ENCODE measurements at places on chromosomes 7 and 10.

DNA sequence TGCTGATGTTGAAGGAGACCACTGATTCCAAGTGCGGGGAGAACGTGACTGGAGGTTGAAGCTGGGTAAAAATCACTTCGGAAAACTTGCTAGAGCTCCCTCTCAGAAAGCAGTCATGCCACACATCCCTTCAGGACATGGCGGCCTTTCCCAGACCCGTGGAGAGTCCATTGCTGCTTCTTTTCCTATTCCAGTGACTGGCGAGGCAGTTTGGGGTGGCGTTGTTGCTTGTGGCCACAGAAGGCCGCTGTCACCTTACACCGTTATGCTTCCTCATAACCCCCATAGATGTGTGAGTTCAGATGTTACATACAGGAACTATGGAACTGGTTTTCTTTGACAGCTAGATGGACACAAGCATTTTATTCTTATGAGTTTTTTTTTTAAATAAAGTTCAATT, 235.6 kb upstream of the POM121L12 start:
- no peaks in the 10 kb centered on the region for H3K36me3 ChIP-seq
- no peak overlapping the region for H3K27ac ChIP-seq
- no peaks in the 10 kb centered on the region for H3K4me1 ChIP-seq
- no peak overlapping the region for H3K4me3 ChIP-seq

DNA sequence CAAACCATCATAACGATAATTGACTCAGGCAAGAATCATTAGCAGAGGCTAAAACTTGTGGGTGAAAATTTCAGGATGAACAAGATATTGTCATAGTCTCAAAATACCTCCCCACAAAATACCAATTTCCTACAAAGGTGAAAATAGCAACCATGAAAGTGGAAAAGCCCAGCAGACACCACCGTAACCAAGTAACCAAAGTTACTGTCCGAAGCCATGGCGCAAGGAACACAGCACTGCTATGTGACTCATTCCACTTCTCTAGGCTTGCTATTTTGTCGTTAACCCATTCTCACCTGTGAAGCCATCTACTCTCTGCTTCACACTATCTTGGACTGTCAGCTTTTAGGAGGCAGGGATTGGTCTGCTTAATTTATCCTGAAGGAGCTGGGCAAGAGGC, 113.8 kb upstream of the CACUL1 start:
- H3K27ac ChIP-seq = no peak overlapping the region
- no peaks in the 10 kb centered on the region for H3K36me3 ChIP-seq
- H3K4me1 ChIP-seq = no peaks in the 10 kb centered on the region

GRCh38 chr7:98878365-98879197, at the start of gene TRRAP:
TSS of gene TRRAP (plus strand) at chr7:98878532. CDS start at chr7:98881151, 2,619 bp downstream.
- peaks cover 2% of the 10 kb centered on the region for H3K36me3 ChIP-seq
- peak within 1 kb of the TSS; percentile 100 for H3K4me3 ChIP-seq
- peak; percentile 65 for DNase-seq
- peaks cover 11% of the 10 kb centered on the region for H3K4me1 ChIP-seq
- H3K27ac ChIP-seq = peak within 1 kb of the TSS; percentile 80

- H3K4me3 ChIP-seq = no peak overlapping the region
- no peak overlapping the region for H3K27ac ChIP-seq
- H3K4me1 ChIP-seq = no peaks in the 10 kb centered on the region
- H3K27me3 ChIP-seq = no peaks in the 10 kb centered on the region
- DNase-seq = no peak
These were observed 137.7 kb downstream of the ZMIZ1 start for GRCh38 chr10:79206300-79207095.

- no peaks in the 10 kb centered on the region for H3K27me3 ChIP-seq
- H3K4me1 ChIP-seq = no peaks in the 10 kb centered on the region
- no peak overlapping the region for H3K27ac ChIP-seq
- H3K4me3 ChIP-seq = no peak overlapping the region
- H3K36me3 ChIP-seq = no peaks in the 10 kb centered on the region
- no peak for DNase-seq
These were observed 65.9 kb upstream of the NEBL start for GRCh38 chr10:20963056-20963455.

- no peaks in the 10 kb centered on the region for H3K36me3 ChIP-seq
- no peak overlapping the region for H3K4me3 ChIP-seq
- no peak for DNase-seq
- H3K27ac ChIP-seq = peak overlapping the region; percentile 43
- H3K27me3 ChIP-seq = no peaks in the 10 kb centered on the region
- H3K4me1 ChIP-seq = no peaks in the 10 kb centered on the region
These were observed 3.1 kb upstream of the SAMD9 start for GRCh38 chr7:93120592-93121549.

GRCh38 chr10:129870961-129871621, 93.0 kb downstream of the EBF3 start:
- no peak overlapping the region for H3K27ac ChIP-seq
- H3K36me3 ChIP-seq = no peaks in the 10 kb centered on the region
- no peaks in the 10 kb centered on the region for H3K27me3 ChIP-seq
- H3K4me3 ChIP-seq = no peak overlapping the region
- DNase-seq = no peak
- H3K4me1 ChIP-seq = no peaks in the 10 kb centered on the region
